CD4-positive, alpha-beta T cell treated with Interleukin-6 at 100 ng/mL for 8 hours (primary cell): ENCODE measurements at places on chromosomes 7 and 10.

- no peak for DNase-seq
Observed at GRCh38 chr10:70528741-70529362, 50.3 kb downstream of the PALD1 start.

GRCh38 chr10:58930500-58930899, 245.9 kb upstream of the PHYHIPL start:
- DNase-seq = no peak

GRCh38 chr10:13956826-13957225, 370.1 kb downstream of the PRPF18 start:
- DNase-seq = no peak

DNA sequence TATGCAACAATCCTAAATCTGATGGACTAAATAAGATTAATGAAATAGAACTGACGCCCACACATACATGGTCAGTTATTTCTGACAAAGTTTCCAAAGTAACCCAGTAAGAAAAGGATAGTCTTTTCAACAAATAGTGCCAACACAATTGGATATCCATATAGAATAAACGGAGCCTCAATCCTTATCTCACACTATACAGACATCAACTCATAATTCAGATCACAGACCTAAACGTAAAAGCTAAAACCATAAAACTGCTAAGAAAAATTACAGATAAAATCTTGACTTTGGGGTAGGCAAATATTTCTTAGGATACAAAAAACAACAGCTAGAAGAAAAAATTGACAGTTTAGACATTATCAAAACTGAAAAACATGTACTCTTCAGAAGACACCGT, 8.5 kb downstream of the CACUL1 start:
- DNase-seq = no peak

GRCh38 chr10:28853195-28853594, 175.9 kb downstream of the BAMBI start:
- DNase-seq = no peak

DNA sequence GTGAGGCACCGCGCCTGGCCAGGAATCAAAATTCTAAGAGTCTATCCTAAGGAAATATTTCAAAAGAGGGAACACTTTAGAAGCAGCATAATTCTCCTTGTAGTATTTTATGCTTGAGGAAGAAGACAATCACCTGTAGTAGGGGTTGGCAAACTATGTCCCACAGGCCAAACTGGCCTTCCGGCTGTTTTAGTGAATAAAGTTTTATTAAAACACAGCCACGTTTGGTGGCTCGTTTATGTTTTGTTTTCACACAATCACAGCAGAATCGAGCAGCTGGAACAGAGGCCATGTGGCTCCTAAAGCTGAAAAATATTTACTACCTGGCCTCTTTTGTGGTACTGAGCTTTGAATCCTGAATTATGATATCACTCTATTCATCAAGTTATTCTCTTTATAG, 131.7 kb upstream of the TNS3 start:
- no peak for DNase-seq

DNA sequence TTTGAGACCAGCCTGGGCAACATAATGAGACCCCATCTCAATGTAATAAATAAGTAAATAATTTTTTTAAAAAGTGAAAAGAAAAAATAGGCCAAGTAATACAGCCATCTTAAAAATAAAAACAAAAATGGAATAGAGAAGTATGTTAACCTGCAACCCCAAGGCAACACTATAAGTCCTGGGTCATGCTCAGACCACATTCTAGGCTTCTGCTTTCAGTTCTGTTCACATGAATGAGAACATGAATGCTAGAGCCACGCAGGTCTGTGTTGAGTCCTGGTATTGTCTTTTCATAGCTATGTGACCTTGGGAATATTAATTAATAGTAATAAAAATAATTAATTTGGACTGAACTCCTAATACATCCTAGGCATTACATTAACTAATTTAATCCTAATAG, 284.0 kb downstream of the AUTS2 start:
- no peak for DNase-seq

DNA sequence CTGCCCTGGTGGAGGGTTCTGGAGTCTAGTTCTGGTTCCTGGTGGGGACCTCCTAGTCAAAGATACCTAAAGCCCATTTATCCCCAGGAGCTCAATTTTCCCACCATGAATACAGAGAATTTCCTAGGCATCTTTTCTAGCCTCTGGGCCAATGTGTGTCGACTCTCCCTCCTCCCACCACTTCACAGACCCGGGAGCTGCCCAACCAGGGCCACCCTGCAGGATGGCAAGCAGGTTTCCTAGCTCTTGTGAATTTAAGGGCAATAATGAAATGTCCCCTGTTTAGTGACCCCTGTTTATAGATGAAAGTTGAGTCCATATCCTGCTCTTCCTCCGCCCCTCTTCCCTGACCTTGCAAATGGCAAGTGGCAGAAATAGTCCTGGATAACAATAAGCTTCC, 9.4 kb downstream of the DLX5 start:
- DNase-seq = no peak

DNA sequence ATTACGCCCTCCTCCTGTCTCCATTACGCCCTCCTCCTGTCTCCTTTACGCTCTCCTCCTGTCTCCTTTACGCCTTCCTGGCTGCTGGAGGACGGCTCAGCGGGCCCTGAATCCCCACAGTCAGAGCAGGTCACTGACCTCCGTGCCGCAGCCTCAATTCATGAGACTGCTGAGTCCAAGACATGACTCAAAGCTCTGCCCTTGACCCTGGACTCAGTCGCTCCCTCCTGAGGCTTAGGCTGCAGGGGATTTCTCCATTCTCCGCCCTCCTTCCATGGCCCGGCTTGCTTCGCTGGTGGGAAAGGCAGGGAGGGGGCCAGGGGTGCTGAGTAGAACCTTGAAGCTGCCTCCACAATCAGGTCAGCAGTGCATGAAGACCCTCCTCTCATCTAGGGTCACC, 21.0 kb upstream of the FOXL3 start:
- no peak for DNase-seq

DNA sequence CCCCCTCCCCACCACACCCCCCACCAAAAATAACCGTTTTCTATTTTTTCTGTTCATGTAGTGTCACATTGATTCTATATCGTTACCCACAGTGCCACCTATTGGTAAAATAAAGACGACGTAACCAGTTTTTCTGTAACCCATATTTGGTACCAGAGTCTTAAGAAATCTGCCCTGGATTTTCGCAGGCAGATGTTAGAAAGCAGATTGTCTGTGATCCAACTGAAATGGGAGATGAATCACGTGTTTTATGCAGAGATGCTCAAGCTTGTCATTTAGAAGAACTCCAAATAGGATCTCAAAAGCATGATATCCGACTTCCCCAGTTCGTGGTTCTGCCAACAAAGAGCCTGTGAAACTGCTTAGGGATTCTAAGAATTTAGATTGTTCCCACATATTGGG, 261.1 kb upstream of the CSTF2T start:
- peak; percentile 2 for DNase-seq

GRCh38 chr10:132551093-132551807, 13.7 kb downstream of the INPP5A start:
- DNase-seq = peak; percentile 30

DNA sequence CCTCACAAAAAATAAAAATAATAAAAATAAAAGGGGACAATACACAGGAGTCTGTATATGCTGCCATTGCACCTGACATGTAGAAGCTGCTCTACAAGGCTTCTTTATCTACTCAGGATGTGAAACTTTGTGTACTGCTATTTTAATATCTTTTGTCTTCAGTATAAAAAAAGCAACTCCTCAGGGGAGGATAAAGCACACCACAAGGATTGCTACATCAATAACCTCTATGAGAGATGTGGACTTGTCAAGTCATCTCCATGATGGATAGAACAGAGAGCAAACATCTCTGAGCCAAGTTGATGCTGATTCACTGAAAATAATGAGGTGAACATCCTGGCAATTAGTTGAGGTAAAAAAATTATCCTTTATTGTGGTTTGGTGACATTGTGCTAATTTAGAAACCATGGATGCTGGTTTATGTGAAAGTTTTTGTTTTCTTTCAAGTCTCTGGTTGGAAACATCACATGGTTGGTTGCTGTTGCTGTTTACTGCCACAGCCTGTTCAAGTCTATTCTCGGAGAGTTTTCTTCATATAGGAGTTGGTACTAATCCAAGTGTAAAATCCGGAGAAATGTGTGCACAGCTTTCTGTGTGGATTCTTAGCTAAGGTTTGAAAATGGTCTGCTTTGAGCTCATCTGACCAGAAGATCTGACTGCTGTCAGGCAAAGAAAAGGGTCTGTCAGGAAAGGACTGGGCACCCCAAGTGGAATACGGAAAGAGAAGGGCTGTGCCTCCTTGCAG, 1.5 kb upstream of the HECW1 start:
- no peak for DNase-seq

DNA sequence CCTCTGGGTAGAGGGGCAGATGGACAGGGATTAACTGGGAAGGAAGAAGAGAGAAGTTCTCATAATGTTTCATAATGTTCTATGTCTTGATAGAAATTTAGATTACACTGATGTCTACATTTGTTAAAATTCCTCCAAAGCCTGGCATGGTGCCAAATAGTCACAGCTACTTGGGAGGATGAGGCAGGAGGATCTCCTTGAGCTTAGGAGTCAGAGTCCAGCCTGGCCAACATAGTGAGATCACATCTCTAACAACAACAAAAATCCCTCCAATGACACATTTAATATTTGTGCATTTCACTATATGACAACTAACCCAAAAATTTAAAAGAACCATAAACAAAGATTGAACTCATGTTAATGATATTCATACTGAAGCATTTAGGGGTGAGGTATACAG, 33.0 kb upstream of the PPP1R3C start:
- DNase-seq = no peak

GRCh38 chr7:91784469-91784868, 96.0 kb downstream of the MTERF1 start:
- no peak for DNase-seq

- DNase-seq = no peak
Observed at GRCh38 chr10:130960531-130960930, 351.0 kb downstream of the TCERG1L start.

DNA sequence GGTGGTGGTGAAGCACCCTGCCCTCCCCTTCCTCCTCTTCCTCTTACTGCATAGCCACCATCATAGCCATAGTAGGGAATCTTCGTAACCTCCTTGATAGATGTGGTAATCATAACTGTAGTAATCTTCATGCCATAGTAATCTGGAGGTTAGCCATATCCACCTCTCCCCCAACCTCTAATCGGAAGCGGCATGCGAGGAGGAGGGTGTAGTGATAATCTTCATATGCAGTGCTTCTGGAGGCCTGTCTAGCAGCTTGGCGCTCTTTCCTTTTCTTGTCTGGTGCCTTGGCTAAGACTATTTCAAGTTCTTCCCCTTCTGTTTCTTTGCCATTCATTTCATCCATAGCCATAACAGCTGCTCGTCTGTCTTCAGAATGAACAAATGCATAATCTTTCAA, 90.9 kb downstream of the MLLT10 start:
- DNase-seq = no peak

DNA sequence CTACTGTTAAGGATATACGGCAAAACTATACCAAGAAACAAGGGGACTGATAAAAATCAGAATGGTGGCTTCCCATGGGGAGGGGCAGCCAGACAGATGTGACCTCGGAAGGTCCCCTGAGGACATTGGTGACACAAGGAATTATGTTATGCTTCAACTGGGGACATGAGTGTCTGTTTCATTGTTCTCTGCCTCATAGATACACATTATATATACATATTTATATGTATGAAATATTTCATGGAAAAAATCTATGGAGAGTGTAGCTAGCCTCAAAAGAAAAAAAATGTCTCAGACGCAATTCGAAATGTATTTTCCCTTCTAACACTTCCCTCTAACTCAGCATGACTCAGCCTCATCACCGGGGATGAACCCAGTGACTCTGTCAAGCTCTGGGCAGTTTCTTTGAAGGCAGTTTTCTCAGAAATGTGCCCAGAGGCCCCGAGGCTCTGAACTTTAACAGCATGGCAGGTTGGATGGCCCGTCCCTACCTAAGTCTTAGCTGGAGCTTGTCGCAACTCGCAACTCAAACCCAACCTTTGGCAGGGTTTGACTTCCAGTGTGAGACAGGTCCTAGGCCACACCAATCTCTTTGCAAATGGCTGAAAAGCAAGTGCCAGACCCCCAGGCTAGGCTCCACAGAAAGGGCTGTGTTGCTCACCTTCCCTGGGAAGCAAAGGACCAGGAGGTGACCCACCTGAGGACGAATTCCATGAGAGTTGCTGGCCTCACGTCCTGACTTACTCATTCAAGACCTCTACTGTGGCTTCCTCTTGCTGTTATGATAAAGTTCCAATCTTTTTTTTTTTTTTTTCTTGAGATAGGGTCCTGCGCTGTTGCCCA, 86.9 kb downstream of the CARD11 start:
- DNase-seq = no peak

- no peak for DNase-seq
Observed at GRCh38 chr10:129961157-129961701, 2.8 kb downstream of the EBF3 start.

DNA sequence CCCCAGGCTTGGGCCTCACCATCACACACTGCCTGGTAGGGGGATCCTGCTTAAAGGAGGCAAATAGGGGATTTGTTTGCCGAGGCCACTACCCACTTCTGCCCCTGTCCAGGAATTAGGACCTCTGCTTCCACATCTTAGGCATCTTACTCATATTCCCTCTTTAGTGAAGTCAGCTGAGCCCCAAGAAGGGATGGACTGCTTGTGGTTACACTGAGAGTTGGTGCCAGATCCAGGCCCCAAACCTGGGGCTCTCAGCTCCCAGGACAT, 1.6 kb upstream of the GPRIN2 start:
- DNase-seq = no peak

DNA sequence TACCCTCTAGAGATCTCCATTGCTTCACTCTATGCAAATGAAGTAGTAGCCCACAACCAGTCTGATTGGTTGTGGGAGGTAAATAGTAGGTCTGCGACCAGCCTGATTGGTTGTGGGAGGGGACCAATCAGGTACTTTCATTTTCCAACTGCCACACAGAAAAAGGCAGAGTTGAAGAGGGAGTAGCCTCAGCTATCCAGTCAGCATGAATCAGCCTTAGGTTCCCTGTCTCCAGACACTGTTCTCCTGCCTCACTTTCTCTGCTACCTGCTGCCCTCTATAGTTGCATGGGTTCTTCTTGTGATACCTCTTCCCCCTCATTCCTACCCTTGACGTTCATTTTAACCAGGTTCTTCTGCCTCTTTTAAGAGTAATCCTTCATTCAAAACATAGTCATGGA, 114.5 kb upstream of the LYZL1 start:
- no peak for DNase-seq

DNA sequence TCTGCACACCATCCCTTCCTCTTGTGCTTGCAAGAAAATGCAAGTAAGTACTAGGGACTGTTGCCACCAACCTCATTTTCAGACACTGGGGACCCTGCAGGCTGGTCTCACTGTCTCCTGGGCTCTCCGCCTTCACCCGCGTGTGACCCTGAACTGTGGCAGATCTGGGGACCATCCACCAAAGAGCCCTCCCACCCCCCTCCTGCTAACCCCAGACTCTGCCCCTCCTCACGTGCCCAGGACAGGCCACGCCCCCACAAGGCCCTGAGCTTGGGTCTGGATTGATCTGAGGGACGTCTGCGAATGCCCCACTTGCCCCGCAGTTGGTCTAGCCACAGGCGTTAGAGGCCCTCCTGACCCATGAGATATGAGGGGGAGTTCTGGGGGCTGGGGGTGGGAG, 8.1 kb downstream of the CNPY1 start:
- no peak for DNase-seq
